Suprapubic skin (tissue), 4 donors: ENCODE measurements at places on chromosomes 12 and 14. TPM values are rescaled to one million over a fixed set of nuclear protein-coding genes. Genes with fewer than 3 reads are reported as not detected.

The SLC39A2 gene
- 5.1 TPM for total RNA-seq

The RNASE2 gene
- not detected for total RNA-seq

- peak within 1 kb of the TSS; percentile 49 for H3K27ac ChIP-seq
- peaks cover 57% of the 10 kb centered on the region for H3K4me1 ChIP-seq
- peak; percentile 79 for DNase-seq
- H3K4me3 ChIP-seq = peak within 1 kb of the TSS; percentile 68
- H3K27me3 ChIP-seq = no peaks in the 10 kb centered on the region
Observed at GRCh38 chr14:104977681-104978653, at the start of gene AHNAK2. Gene AHNAK2 (minus strand): TSS chr14:104978374. CDS start chr14:104978237, 137 bp downstream.

DNA sequence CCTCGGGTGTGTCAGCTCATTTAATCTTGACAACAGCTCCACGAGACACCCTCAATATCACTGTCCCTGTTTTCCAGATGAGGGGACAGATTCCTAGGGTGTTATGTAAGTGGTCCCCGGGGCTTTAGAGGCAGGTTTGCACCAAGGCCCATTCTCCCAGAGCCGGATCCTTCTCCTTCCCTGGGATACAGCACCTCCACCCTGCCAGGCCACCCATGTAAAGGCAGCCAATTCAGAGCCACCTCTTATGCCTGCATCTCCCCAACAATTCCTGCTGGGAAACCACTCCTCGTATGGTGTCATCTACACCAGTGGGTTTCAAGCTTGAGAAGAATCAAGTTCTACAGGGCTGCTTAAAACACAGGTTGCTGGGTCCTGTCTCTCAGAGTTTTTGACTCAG, 4.1 kb upstream of the CYP46A1 start:
- H3K4me1 ChIP-seq = peaks cover 19% of the 10 kb centered on the region
- H3K27ac ChIP-seq = no peak overlapping the region
- no peaks in the 10 kb centered on the region for H3K36me3 ChIP-seq
- H3K27me3 ChIP-seq = peaks cover 8% of the 10 kb centered on the region

DNA sequence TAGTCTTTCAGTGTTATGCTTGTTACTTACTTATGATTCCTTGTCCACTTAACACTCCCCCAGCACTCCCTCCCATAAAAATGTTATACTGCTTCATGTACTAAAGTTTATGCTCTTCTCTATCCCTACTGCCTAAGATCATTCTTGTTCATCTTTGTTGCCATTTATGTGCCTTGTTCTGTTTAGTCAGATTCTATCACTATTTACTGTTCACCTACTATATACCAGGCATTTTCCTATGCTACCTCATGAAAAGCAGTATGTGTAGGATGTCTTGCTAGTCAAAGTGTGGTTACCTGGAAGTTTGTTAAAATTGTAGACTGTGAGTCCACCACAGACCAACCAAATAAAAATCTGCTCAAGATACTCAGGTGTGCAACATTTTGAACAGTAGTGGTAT, 23.9 kb downstream of the ERH start:
- no peak overlapping the region for H3K4me3 ChIP-seq
- no peak overlapping the region for H3K27ac ChIP-seq
- H3K27me3 ChIP-seq = no peaks in the 10 kb centered on the region
- H3K4me1 ChIP-seq = no peaks in the 10 kb centered on the region

The NTS gene
- not detected for total RNA-seq
